ENCODE measurements at places on chromosomes 12 and 14.

- no peak for DNase-seq
Observed at GRCh38 chr12:49111206-49111605, 559 bp upstream of the LMBR1L start.

- DNase-seq: no peak
Observed at GRCh38 chr14:102362084-102362483, 606 bp downstream of the CINP start.

- no peak for DNase-seq
Observed at GRCh38 chr12:43969882-43970281, 134.0 kb downstream of the TMEM117 start.

DNA sequence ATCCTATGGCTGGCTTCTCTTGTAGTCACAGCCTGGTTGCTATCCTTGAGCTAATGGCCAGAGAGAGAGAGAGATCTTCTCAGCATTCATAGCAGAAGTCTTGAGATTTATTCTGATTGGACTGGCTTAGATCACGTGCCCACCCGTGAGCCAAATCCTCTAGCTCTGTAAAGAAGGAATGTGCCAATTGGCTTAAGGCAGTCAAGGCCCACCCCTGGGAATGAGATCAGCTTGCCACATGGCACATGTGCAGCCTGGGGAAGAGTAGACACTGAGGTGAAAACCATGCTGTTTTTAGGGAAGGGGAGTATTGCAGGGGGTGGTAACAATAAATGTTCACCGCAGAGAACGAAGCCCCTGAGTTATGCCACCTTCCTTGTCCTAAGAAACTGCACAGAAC is 36.3 kb downstream of the PLEKHG7 start:
- no peak for DNase-seq

- DNase-seq: no peak
Observed at GRCh38 chr12:109464642-109465351, 12.3 kb downstream of the KCTD10 start.

- DNase-seq: no peak
Observed at GRCh38 chr12:106291342-106291741, 11.2 kb upstream of the TCP11L2 start.

- no peak for DNase-seq
Observed at GRCh38 chr12:103820361-103820760, 20.7 kb downstream of the NT5DC3 start.

DNA sequence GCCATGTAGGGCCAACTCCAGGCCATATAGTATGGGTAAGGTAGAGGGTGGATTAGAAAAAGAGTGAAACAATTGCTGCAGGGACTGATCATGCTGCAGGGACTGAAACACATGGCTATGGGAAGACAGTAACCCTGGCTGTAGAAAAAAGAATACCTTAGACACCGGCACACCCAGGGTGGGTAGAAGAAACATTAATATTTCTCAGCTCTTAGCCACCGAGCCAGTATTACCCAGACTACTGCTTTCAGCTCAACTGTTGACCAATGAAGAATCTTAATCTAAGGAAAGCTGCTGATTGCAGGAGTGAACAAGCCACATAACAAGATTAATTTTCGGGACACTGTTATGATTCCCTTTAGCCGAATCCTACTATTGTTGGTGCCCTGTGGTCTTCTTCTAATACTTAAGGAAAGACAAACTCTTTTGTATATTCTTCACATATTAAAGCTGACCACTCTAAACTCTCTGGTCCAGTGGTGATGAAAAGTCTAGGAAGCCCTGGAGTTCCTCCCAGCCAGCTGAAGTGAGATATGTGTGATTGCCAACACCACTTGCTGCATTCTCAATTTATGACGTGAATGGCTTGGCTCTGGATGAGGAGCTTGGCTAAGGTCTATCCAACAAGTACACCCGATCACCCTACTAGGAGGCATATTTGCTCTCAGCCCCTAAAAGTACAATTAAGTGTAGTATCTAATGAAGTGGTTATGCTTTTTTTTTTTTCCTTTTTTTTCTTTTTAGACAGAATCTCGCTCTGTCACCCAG is 69.2 kb downstream of the NOVA1 start:
- no peak for DNase-seq

- DNase-seq: no peak
Observed at GRCh38 chr14:65565948-65566347, 153.4 kb downstream of the FUT8 start.

GRCh38 chr14:106788534-106788933 is 1262.2 kb downstream of the TMEM121 start:
- DNase-seq: no peak

DNA sequence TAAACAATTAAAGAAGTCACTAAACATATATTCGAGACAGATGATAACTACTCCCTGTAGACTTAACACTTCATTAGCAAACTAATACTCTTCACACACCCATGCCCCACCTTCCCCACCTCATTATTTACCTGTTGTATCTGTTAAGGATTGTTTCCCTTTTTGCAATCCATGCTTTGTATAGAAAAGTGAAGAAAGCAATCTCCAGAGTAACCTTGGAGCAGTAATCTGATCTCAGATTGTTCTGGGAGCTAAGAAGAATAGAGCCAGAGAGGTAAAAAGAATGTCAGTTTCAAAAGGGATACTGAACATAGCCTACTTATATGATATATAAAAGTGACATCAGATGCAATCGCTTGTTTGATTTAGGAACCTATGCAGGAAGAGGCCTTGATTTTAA is 37.4 kb downstream of the PLEKHA5 start:
- DNase-seq: no peak

- DNase-seq: no peak
Observed at GRCh38 chr14:105142651-105143450, 25.7 kb downstream of the JAG2 start.

DNA sequence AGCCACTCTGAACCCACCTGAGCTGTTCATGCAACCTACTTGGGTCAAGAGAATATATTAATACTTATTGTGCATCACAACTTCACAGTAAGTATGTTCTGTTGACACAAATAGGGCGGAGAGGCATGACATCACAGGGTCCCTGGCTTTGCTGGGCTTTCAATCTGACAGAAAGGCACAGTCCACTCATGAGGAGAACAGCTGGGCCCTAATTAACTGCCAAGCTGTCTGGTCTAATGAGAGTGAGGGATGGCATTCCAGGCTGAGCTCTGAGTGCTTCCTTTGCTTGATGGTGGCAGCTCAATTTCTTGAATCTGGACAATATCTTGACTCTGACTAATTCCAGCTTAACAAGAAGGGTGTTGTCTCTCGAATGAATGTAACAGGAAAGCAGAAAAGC is 2.0 kb downstream of the EFCAB11 start:
- no peak for DNase-seq

GRCh38 chr12:30978639-30979038 is 52.1 kb downstream of the TSPAN11 start:
- DNase-seq: no peak

- no peak for DNase-seq
Observed at GRCh38 chr12:117607778-117608177, 246.4 kb upstream of the NOS1 start.
